ENCODE measurements at places on chromosomes 3 and 15.

DNA sequence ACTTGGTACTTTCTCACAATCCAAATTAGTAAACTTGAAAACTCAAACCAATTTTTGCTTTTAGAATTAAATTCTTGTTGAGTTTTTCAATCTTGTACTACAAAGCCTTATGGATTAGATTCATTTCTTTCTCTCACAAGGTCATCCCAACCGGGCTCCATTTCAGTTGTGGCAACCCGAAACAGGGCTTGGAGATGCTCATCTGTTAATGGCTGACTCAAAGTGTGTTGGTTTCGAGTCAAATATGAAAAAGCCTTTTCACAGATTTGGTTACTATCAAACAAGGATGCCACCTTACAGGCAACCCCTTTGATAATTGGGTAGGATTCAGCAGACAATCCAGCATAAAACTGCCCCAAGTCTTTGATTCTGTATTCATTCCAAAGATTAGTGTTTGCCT lies 1.8 kb downstream of the EPM2AIP1 start:
- DNase-seq = no peak

DNA sequence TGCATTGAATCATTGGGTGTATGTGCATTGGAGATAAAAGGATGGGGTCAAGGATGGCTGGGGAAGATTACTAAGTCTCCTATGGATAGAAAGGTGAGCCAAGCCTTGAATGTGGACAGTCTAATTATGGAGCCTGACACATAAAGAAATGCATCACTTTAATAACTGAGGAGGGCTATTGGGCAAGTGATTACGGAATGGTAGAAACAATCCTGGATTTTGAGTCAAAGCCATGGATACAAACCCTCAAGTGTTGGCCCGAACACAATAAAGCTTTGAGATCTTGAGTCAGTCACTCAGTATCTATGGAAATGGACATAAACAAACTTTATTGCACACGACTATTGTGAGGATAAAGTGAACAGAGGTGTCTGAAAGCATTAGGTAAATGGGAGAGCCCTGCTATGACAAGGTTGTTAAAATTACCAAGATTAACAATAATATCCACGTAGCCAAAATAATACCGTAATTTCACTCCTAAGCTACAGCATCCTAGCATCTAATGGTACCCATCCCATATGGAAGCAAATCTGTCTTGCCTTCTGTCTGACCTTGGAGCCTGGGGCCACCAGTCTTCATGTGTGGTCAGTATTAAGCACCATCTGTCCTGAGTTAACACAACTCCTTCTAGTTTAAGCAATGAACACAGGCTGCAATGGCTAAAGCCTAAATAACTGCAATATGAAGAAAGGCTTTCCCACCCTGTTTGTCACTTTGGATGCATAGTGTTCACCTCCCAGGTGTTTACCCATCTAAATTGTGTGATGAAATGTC lies 136.9 kb upstream of the PRICKLE2 start:
- DNase-seq = no peak

DNA sequence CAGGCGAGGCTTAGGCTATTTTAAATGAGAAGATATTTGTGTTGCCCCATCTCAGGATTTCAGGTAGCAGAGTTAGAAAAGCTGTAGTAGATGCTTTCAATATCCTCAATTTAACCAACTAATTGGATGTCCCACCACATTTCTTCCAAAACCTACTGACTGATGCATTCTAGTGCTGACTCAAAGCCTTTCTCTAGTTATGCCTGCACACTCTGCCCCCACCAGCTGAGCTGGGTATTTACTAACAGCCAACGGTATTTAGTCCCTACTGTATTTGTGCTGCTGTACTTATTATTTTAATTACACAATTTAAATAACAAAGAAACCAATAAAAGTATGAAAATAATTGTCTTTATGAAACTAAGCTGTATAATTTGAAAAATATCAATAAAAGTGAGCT lies 139.5 kb downstream of the OSBPL10 start:
- DNase-seq = no peak

- no peak for DNase-seq
Measured at GRCh38 chr3:168707900-168708299, 612.2 kb upstream of the GOLIM4 start.

DNA sequence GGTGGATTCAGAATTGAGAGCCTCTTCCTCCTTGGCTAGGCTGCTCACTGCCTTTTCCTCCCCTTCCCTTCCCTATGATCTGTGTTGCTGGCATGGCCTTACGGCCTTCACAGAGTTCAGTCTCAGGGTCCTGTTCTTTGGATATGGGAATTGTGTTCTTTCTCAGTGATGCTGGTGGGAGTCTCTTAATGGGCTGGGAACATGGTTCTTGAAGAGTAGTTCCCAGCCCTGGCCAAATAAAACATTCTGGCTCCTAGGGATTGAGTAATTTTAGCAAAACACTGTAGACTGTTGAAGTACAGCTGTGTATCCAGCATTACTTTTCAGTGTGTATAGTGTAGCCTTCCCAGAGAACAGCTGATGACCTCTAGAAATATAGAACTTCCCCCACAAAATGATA lies 22.6 kb upstream of the FILIP1L start:
- DNase-seq = no peak

DNA sequence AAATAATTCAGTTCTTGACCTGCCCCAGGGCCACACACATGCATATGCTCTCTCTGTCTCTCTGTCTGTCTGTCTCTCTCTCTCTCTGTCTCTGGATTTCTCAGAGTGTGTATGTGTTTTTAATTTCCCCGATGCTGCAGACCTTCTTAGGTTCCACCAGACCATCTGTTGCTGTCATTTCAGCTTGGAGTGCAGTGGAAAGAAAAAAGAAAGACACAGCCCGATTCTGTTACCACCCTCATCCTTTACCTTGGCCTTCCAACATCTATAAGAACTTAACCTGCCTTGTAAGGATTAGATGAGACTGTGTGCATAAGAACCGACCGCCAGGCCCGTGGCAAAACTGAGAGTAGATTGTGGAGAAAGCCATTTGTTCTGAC lies 9.7 kb upstream of the PGPEP1L start:
- DNase-seq = no peak

DNA sequence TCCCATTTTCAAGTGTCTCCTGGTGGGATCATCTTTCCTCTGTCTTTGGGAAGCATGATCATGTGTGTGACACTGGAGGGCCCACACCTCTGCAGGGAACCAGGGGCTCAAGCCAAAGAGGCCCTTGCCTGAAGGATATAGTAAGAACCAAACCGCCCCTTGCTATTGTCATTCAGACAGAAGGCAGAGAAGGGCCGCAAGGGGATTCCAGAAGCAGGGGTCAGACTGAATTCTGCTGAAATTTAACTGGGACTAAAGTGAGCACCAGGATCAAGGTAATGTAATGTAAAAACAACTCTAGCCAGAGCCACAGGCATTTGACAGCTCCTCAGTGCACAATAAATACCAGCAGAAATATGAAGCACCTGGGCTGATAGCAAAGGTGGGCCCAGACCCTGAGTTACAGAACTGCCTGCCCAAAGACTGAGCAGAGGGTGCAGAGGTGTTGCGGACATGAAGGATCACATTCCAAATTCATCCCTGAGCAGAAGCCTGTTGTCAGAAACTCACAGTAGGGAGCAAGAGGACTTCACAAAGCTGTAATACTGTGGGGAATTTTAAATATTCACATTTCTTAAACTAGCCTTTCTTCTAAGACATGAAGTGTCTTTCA lies 46.0 kb upstream of the RASGRF1 start:
- no peak for DNase-seq

DNA sequence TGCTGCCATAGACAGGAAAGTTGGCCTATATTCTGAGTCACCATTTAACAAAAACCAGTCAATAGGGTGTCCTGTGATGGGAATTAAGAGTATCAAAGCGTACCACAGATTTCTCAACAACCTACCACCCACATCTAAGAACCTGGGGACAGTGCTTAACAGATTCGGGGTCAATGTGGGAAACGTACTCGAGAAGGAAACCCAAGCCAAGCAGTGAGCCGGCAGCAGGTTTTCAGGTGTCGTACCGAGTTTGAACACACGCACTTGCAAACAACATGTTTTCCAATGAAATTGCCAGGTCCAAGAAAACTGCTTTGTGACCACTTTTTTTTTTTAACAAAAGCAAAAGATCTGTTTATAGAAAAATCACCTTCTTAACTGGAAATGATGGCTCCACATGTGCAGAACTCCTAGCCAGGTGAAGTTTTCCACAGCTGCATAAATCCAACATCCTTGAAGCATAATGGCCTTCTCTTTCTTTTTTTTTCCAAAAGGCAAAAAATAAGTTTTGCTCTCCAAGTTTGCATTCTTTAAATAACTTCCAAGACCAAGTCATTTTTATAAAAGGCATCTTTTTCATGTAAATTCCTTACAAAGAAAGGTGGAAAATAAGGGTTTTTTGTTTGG lies 45.7 kb downstream of the ADAMTS17 start:
- no peak for DNase-seq
